Fibroblast of skin of back (primary cell): ENCODE measurements at places on chromosomes 6 and 20.

- DNase-seq = peak; percentile 75
Observed at GRCh38 chr6:56729719-56730118, 87.0 kb upstream of the DST start.

DNA sequence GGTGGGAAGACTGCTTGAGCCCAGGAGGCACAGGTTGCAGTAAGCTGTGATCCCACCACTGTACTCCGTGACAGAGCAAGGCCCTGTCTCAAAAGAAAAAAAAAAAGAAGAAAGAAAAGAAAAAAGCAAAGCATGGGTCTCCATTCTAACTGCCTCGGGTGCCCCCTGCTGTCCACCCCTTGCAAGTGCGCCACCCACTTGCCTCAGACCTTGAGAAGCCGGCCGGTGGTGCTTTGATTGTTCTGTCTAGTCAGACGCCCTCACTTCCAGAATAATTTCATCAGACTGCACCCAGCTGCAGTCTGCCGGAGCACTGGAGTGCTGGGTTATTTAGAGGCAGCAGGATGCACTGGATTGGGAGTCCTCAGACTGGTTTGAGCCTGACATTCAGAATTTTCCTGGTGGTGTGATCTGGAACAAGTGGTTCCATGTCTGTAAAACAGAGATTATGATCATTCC lies 17.6 kb upstream of the TM9SF4 start:
- peak; percentile 69 for DNase-seq

DNA sequence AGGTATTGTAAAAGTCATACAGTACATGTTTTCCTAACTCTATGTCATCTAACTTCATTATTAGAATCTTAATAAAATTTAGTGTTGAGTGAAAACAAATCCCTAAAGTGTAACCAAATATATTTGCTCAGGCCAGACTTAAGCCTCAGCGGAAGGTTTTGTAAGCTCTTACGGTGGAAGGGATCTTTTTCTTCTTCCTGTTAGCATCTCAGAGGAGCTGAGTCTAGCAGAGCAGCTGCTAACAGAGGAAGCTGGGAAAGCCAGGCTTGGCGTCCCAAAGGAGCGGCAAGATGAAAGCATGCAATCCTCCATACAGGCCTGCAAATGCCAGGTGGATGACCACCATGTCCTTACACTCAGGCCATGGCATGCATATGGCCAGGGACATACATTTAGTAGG lies 72.4 kb downstream of the ADTRP start:
- no peak for DNase-seq

GRCh38 chr6:123168466-123168865 lies 172.4 kb downstream of the CLVS2 start:
- DNase-seq = no peak

- DNase-seq = peak; percentile 68
Observed at GRCh38 chr6:131951576-131952230, 531 bp upstream of the CCN2 start.

GRCh38 chr6:63816401-63816981 lies 180.9 kb downstream of the PHF3 start:
- no peak for DNase-seq

- DNase-seq = peak; percentile 4
Observed at GRCh38 chr6:152605342-152605741, 31.8 kb downstream of the SYNE1 start.

DNA sequence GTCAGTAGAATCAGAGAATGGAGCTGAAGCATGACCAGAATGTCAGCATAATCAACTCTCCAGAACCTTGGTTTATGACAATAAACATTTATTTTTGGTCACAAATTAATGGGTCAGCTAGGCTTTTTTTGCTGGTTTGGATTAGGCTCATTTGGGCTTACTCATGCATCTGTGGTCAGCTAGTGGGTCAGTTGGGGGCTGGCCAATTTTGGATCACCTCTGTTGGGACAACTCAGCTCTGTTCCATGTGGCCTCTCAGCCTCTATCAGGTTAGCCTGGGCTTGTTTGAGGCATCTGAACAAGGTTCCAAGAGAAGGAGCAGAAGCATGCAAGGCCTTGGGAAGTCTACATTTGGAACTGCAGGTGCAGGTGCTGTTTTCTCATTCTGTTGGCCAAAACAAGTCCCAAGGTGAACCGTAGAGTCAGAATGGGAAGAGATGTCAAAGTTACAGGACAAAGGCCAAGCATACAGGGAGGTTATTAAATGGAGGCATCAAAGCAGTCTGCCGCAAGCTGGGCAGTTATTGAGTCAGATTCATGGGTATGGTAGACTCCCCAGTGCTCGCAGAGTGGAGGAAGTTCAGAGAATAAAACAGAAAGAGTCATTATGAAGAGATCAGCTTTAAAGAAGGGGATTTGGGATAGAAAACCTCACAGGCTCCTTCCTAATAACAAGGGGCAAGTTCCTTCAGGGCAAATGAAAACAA lies 173.0 kb downstream of the PLCB4 start:
- DNase-seq = peak; percentile 21

DNA sequence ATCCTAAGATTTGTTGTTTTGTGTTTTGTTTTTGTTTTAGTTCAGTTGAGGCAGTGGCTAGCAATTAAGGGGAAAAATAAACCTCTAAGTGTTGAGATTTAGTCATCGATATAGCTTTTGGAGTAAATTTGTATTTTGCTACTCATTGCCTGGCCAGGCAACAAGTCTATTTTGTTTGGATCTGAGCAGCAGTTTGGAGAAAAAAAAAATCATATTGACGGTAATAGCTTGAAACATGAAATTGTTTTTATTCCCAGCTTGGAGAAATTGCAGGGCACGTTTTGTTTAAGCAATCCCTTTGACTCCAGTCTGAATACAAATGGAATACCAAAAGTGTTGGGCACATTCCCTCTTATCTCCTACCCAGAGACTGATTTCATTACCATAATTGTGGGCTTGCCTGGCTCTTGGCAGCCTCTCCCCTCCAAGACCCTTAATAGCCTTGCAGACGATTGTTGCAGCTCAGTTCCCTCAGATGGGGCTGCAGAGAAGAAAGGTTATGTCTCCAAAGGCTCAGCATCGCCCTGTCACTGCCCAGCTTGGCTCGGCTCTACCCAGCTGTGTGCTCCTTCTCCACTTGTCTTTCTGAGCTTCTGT lies 56.0 kb downstream of the ISM1 start:
- DNase-seq = no peak

DNA sequence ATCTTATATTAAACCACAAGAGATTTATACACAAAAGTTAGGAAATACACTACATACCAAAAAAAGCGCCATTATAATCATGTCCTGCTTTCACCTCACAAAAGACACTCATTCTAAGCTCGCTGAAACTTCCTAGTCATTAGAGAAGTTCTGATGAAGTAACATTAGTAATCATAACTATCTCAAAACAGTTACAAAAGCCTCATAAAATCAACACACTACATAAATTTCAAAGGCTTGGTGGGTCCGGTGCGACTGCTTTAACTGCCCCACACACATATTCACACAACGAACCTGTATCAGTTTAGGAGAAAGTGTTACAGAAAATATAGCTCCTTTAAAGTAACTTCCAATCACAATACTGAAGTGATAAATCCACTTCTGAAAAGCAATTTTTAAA lies 1.9 kb downstream of the PHIP start:
- DNase-seq = no peak

DNA sequence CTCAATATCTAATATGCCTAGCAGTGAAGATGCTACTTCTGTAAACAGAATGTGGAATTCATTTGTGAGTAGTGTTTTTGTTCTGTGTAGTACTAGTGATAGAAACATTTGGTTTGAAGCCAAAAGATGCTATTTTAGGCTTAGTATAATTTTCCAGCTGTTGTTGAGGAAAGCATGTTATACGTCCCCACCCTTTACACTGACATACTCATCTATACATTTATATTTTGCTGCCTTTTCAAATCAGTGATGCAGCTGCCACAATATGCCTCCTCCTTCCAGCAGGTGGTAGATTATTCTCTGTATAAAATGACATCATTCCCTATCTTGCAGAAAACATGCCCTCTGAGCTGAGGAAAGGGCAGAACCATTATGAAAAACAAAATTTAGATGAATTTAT lies 1217.6 kb upstream of the GJE1 start:
- DNase-seq = peak; percentile 32

DNA sequence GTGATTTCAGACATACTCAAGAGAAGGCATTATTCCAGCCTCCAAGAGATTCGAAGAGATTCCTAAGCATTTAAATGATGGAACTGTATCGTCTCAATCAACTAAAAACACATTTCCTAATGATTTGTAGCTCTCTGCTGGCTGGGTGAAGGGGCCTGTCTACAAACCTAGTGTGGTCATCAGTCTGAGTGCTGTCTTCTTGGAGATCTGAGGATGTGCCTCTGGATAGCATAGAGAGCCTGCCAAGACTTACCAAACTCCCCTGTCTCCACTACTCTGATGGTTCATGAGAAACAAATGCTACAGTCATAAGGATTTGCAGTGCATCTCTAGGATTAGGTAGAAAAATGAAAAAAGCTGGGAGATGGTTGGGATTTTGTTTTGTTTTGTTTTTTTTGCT lies 176.9 kb upstream of the CITED2 start:
- DNase-seq = no peak

DNA sequence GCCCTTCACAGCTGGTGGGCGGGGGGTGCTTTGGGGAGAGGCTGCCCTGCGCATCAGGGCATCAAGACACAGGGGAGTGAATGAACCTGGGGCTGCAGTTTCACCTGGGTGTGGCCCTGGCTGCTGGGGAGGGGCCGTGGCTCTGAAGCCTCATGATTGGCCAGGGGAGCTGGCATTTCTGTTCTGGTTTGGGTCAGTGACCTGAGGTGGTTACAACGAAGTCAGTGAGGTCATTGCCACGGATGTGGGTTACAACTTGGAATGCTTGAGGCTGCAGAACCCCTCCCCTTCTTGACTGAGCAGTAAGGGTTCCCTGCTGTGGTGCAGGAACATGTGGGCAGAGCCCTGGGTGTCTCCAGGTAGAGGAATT lies 3.0 kb downstream of the TCEA2 start:
- peak; percentile 69 for DNase-seq

DNA sequence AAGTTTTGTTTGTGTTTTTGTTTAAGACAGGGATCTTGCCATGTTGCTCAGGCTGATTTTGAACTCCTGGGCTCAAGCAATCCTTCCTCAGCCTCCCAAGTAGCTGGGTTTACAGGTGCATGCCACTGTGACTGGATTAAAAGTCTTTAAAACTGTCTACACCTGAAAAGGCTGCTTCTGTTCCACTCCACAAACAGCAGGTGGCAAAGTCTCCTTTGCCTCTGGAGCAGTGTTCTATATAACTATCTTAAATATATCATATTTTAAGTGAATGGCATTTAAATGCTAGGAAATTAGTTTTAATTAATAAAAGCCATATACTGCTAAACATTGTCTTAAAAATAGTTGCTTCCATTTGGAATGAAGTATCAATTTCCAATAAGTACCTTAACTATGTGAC lies 89.2 kb upstream of the BCLAF1 start:
- DNase-seq = no peak

GRCh38 chr6:110589865-110590513 lies 113.6 kb upstream of the SLC22A16 start:
- no peak for DNase-seq

DNA sequence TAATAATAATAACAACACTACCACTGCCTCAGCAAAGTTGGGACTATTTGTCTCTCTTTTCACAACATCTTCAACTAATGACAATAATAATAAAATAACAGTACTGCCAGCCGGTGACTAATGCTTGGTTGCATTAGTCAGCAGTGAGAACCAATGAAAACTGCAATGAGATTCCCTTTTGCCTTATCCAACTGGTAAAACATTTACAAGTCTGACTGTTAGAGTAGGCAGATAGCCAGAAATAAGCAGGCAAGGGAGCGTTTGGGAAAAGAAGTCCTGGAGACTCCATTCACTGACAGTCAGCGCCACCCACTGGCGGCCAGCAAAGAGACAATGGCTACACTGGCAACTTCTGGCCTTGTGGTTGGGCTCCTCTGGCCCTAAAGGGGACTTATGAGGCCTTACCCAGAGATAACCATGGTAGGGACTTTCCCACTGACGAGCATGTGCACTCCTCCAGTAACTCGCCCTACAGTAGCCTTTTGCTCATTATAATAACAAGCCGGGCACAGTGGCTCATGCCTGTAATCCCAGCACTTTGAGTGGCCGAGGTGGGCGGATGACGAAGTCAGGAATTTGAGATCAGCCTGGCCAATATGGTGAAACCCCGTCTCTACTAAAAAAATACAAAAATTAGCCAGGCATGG lies 3.4 kb upstream of the NSFL1C start:
- DNase-seq = peak; percentile 99

DNA sequence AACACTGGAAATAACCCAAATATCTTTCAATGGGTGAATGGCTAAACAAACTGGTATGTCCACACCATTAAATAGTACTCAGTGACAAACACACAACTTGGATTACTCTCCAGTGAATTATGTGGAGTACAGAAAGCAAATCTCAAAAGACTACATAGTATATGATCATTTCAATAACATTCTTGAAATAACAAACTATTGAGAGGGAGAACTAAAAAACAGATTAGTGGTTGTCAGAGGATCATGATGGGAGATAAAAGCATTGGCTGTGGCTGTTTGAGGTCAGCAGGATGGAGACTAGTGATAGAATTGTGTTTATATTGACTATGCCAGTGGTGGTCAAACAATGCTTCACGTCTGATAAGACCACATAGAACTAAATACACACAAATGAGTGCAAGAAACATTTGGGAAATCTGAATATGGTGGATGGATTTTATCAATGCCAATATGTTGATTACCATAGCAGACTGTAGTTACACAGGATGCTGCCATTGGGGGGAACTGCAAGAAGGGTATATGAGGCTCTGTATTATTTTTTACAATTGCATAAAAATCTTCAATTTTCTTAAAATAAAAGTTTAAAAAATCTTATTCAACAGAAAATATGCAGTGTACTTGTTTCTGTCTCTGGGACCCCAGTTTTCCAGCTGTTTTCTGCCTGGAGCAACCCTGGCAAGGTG lies 242.0 kb downstream of the TBXT start:
- peak; percentile 27 for DNase-seq

DNA sequence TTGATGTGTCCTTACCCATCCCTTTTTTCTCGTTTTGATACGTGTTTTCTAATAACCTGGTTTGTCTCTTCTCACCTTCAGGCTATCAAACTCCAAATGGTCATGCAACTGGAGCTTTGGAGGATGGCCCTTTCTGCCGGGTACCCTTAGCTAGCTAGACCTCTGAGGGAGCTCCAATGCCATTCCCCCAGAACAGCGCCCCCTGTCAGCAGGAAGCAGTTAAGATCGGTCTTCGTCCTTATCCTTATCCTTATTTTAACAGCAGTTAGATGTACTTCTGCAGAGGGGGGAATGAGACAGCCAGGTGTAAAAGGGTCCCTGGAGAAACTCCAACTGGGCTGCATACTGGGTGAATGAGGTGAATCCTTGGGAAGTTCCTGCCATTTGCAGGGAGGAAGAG lies 37.2 kb downstream of the SEL1L2 start:
- DNase-seq = no peak

DNA sequence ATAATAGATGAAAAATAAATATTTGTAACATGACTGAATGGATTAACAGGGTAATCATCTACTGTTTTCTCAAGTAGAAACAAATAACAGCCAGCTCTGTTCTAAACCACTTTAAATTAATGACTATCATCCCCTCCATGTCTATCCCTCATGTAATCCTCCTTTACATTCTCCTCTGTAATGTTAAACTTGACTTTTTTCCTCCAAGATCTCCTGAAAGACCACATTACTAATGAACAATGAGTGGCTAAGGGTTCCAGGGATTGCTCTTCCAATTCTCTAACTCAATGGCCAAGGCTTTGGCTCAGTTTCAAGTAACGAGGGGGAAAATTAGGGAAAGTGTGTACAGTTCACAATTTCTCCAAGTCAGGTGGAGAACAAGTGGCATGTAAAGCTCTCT lies 37.6 kb upstream of the FBXL4 start:
- no peak for DNase-seq

GRCh38 chr6:111603685-111604084 lies 2.0 kb downstream of the TRAF3IP2 start:
- peak; percentile 55 for DNase-seq
